ENCODE measurements at places on chromosomes 1 and 21.

DNA sequence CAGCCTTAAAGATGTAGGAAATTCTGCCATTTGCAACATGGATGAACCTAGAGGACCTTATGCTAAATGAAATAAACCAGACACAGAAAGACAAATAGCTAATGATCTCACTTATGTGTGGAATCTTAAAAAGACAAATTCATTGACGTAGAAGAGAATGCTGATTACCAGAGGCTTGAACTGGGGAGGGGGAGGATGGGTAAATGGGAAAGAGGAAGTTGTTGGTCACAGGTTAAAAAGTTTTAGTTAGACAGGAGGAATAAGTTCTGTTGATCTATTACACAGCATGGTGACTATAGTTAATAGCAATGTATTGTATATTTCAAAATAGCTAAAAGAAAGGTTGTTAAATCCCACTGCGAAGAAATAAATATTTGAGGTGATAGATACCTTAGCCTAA is 62.8 kb downstream of the PKN2 start:
- DNase-seq = no peak

DNA sequence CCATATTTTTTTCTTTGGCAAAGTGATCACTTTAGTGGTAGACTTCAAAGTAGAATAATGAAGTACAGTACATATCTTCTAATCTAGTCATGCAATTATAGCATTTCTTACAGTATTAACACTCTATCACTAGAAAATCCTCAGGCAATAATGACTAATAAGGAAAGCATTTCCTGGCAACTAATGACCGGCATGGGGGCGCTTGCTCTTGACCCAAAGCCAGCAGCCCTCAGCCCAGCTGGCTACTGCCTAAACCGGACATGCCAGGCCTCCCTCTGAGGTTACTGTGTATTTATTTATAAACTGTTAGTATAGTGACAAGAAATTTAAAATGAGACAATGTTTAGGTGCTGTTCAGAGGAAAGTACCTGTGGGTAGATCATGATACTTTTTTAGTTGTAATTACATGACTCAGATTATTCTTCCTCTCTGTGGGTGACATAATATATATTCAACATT is 633.8 kb downstream of the PTPRC start:
- peak; percentile 73 for DNase-seq

DNA sequence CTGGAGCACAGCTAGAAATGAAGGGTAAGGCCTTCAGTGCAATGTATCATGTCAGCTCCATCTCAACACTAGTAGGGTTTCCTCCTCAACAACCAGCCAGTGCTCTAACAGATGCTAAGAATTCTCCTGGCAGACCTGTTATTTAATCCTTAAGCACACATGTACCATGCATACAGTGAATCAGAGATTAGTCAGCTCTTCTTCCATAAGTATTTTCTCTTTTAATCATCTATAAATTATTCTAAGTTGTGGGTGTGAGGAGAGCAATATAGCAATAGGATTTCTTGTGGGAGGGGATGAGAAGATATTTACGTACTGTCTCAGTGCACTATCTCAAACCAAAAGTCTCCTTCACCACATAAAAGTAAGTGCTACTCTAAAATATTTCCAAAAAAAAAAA is 95.3 kb downstream of the COP1 start:
- no peak for DNase-seq

DNA sequence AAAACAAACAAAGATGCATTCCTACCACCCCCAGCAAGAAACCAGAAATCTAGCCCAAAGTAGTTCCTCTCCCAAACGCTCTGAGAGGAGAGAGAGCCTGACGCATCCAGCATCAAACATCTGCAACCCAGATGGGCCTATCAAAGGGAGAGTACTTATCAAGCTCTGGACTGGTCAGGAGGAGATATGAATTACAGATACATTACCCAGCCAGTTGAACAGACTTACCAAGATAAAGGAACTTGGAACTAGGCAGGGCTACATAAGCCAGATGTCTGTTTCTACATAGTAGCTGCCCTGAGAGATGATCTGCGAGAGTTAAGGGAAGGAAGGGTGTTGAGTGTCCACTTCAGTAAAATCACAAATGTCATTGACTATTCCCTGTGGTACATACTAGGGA is 138.4 kb downstream of the PAPPA2 start:
- peak; percentile 24 for DNase-seq

GRCh38 chr1:196259316-196259715 is 348.9 kb downstream of the KCNT2 start:
- no peak for DNase-seq

DNA sequence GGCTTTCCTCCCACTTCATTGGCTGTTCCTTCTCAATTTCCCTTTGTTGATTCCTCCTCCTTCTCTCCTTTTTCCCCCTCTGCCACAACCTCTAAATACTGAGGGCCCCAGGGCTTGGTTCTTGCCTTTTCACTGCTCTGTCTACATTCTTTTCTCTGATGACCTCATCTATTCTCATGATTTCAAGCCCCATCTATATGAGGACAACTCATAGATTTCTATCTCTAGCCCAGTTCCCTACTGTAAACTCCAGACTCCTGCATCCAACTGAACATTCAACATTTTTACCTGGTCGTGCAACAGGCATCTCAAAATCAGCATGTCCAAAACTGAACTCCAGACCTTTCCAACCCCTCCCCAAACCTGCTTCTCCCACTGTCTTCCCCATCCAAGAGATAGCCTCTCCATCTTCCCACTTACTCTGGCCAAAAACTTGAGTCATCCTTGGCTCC is 11.5 kb upstream of the SLC9A1 start:
- DNase-seq = no peak

GRCh38 chr1:201127755-201128455 is 921 bp upstream of the ASCL5 start:
- no peak for DNase-seq

GRCh38 chr1:43000271-43000670 is 41.6 kb upstream of the SLC2A1 start:
- DNase-seq = no peak

All from GM04503 (cell line).